ENCODE measurements at places on chromosomes 5 and 9. TPM values are rescaled to one million over a fixed set of nuclear protein-coding genes. Genes with fewer than 3 reads are reported as not detected.

GRCh38 chr5:125194883-125195282 is 448.4 kb upstream of the ZNF608 start:
- H3K36me3 ChIP-seq = no peaks in the 10 kb centered on the region
- H3K4me3 ChIP-seq = no peak overlapping the region
- no peaks in the 10 kb centered on the region for H3K27me3 ChIP-seq
- H3K4me1 ChIP-seq = no peaks in the 10 kb centered on the region

- H3K36me3 ChIP-seq = no peaks in the 10 kb centered on the region
- DNase-seq = no peak
- no peaks in the 10 kb centered on the region for H3K27me3 ChIP-seq
- no peak overlapping the region for H3K4me3 ChIP-seq
Measured at GRCh38 chr5:143225511-143225910, 178.0 kb downstream of the NR3C1 start.

DNA sequence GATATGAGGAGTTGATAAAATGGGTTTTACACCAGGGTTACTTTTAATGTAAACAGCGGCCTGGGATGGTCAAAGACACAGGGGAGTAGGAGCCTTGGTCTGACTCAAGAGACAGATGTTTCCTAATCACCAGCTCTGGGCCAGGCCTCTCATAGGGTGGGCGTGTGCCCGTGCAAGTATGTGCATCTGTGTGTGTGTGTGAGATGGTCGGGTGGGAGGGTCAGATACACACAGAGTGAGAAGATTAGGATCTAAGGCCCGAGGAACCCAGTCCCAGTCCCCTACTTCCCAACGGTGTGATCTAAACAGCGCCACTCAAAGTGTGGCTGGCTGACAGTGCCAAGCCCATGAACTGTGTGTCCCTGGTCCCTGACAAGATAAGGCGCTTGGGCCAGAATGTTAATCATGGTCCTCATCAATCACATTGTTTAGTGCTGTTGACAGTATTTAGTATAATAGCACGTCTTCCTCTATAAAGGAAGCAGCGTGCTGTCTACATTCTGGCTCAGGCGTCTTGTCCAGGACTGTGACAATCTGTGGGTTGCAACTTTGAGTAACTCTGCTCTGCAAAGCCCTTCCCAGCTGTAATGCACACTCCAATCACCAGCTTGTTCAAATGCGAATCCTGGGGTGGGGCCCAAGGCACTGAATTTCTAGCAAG is 173.7 kb downstream of the DAB2IP start:
- H3K27ac ChIP-seq = no peak overlapping the region
- H3K36me3 ChIP-seq = no peaks in the 10 kb centered on the region
- no peaks in the 10 kb centered on the region for H3K27me3 ChIP-seq
- no peak for DNase-seq

DNA sequence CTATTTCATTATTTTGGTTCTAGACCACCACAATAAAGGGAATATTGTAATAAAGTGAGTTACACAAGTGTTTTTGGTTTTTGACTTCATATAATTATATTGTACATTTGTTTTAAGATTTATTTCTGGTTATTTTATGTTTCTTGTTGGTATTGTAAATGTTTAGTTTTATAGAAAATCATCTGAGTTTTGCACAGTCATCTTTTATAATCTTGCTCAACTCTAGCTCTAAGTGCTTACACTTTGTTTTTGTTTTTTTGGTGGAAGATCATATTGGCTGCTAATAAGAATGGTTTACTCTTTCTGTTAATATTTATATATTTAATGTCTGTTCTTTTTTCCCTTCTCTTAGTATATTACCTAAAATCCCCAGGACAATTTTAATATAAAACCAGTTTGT is 135.0 kb downstream of the CNTLN start:
- no peaks in the 10 kb centered on the region for H3K4me1 ChIP-seq
- no peaks in the 10 kb centered on the region for H3K27me3 ChIP-seq
- no peak for DNase-seq
- no peak overlapping the region for H3K27ac ChIP-seq

DNA sequence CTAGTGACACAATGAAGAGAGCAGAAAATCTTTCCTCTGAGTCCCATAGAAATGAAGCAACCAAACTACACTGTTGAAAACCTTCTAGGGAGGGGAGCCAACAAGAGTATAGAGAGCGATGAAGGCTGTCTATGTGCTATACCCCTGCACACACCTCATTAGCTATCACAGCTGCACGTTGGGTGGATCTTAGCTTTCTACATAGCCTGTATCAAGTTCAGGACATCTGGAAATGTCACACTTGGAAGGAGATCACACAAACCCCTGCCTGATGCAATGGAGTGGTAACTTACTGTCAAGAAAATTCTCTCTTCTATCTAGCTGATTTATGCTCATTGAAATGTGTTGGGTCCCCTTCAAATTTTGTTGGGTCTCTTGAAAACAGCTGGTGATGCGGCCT is 127.0 kb upstream of the NTRK2 start:
- no peak overlapping the region for H3K4me3 ChIP-seq
- no peak overlapping the region for H3K27ac ChIP-seq
- DNase-seq = no peak

DNA sequence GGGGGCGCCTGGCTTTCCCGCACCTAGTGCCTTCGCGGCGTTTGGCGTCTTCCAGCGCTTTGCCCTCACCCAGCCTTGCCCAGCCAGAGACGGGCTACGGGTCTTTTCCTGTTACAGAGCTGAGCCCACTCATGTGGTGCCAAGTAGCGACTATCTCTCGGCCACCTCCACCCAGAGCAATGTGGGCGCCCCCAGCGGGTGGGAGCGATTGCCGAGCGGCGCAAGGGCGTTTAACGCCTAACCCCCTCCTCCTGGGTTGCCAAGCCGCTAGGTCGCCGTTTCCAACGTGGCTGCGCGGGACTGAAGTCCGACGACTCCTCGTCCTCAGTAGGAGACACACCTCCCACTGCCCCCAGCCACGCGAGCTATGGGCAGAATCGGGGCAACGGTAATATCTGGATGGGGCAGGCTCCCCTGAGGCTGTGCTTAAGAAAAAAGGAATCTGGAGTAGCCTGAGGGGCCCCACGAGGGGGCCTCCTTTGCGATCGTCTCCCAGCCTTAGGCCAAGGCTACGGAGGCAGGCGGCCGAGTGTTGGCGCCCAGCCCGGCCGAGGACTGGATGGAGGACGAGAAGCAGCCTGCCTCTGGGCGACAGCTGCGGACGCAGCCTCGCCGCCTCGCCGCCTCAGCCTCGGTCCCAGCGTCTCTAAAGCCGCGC is 5.8 kb downstream of the TLX3 start:
- H3K36me3 ChIP-seq = no peaks in the 10 kb centered on the region
- DNase-seq = no peak
- H3K4me1 ChIP-seq = no peaks in the 10 kb centered on the region
- H3K4me3 ChIP-seq = no peak overlapping the region

DNA sequence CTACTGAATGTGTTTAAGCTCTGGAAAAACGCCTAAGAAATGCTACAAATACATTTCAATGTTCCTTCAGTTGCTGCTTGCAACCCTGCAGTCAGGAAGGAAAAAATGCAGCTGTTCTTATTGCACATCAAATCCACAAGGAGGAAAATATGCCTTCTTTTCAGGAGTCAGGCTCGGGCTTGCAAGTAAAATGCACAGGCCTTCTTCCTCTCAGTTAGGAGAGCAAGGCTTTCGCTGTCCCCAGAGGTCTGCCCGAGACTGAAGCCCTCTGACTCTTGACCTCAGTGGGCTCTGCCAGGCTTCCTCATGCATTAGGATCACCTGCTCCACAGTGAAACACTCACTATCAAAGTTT is 899 bp upstream of the SHC3 start:
- DNase-seq = no peak
- H3K27ac ChIP-seq = peak overlapping the region; percentile 71
- no peaks in the 10 kb centered on the region for H3K36me3 ChIP-seq
- H3K4me3 ChIP-seq = peak overlapping the region; percentile 45

DNA sequence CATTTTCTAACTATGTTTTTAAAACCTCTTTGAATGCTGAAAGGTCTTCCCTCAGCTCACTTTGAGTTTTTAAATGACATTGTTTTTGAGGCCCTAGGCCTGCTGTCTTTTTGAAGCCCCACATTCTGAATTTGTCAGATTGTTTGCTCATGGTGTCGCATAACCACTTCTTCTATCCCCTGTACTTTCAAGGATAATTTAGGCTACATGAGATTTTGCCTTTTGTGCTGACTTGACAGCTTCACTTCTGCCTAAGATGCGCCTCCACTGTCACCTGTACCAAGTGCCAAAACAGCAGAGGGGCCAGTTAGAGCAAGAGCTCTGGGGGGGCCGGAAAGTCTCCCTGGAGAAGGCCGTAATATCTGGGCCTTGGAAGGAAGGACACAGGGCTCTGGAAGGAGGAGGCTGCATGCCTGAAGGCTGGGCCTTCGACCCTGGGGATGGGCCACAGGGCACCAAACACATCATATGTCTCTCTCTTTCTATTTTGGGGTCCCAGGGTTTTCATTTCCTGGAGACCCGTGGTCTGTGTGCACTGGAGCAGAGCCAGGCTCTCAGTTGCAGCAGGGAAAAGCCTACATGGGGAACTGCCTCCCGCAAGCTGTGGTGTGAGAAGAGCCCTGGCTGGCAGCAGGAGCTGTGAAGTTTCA is 49.1 kb downstream of the NDST1 start:
- H3K27ac ChIP-seq = no peak overlapping the region
- H3K4me1 ChIP-seq = no peaks in the 10 kb centered on the region
- no peaks in the 10 kb centered on the region for H3K27me3 ChIP-seq

DNA sequence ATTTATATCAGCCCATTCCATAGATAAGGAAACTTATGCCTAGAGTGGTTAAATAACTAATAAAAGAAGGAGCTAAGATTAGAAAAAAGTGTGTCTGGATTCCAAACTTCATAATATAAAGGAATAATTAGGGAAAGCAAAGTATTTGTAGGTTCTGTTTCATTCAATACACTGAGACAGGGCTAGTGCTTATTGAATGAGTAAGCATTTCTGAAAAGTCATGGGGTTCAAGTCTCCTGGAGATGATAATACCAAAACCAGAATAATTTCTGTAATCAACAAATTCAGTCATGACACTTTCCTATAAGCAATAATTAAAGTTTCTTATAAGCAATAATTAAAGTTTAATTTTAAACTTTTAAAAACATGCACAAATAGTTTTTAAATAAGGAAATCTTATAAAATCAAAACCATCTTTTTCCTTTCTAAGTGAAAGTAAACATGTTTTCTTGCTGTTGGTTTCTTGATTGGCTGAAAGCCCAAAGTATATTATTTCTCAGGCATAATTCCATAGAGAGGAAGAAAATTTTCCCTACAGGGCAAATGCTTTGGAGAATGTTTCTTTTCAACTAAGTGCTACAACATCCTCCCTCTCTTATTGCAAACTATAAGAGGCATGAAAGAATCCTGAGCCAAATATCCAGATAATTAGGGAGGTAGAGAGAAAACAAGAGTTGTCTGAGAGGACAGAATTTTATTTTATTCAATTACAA is 510.2 kb downstream of the PRELID2 start:
- DNase-seq = no peak
- H3K36me3 ChIP-seq = no peaks in the 10 kb centered on the region
- no peaks in the 10 kb centered on the region for H3K4me1 ChIP-seq
- no peak overlapping the region for H3K27ac ChIP-seq
- no peaks in the 10 kb centered on the region for H3K27me3 ChIP-seq
- H3K4me3 ChIP-seq = no peak overlapping the region

- no peaks in the 10 kb centered on the region for H3K4me1 ChIP-seq
- H3K36me3 ChIP-seq = no peaks in the 10 kb centered on the region
- no peak overlapping the region for H3K27ac ChIP-seq
- no peaks in the 10 kb centered on the region for H3K27me3 ChIP-seq
- no peak for DNase-seq
Measured at GRCh38 chr5:8062521-8062920, 193.6 kb downstream of the MTRR start.

GRCh38 chr5:140548791-140549190 is 1.3 kb downstream of the EIF4EBP3 start:
- peaks cover 33% of the 10 kb centered on the region for H3K4me1 ChIP-seq
- H3K4me3 ChIP-seq = no peak overlapping the region
- H3K36me3 ChIP-seq = peaks cover 25% of the 10 kb centered on the region
- DNase-seq = no peak
- no peaks in the 10 kb centered on the region for H3K27me3 ChIP-seq

DNA sequence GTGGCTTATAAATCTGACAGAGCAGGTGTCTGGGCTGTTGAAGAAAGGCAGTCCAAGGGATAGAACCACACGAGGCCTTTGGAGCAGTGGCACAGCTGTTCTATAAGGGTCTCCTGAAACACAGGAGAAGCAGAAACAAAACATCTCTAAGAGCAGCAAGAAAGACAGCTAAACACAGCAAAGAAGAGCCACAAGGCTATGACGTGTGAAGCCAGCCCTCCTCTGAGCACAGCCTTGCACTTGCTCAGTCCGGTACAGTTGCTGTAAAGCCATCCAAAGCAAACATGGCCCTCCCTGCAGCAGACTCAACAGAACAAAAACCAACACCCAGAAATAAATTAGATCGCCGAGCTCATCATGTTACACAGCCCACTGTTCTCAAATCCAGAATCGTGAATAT is 2.6 kb upstream of the GZMK start:
- DNase-seq = no peak
- H3K4me3 ChIP-seq = no peak overlapping the region
- no peak overlapping the region for H3K27ac ChIP-seq
- no peaks in the 10 kb centered on the region for H3K27me3 ChIP-seq

- DNase-seq = no peak
- no peaks in the 10 kb centered on the region for H3K36me3 ChIP-seq
- H3K4me3 ChIP-seq = no peak overlapping the region
- H3K27ac ChIP-seq = no peak overlapping the region
Measured at GRCh38 chr5:77374686-77375085, 117.4 kb downstream of the WDR41 start.

GRCh38 chr9:113800276-113800675 is 75.8 kb upstream of the ZNF618 start:
- no peaks in the 10 kb centered on the region for H3K27me3 ChIP-seq
- no peak overlapping the region for H3K27ac ChIP-seq
- no peak for DNase-seq
- H3K4me1 ChIP-seq = no peaks in the 10 kb centered on the region
- H3K36me3 ChIP-seq = no peaks in the 10 kb centered on the region

DNA sequence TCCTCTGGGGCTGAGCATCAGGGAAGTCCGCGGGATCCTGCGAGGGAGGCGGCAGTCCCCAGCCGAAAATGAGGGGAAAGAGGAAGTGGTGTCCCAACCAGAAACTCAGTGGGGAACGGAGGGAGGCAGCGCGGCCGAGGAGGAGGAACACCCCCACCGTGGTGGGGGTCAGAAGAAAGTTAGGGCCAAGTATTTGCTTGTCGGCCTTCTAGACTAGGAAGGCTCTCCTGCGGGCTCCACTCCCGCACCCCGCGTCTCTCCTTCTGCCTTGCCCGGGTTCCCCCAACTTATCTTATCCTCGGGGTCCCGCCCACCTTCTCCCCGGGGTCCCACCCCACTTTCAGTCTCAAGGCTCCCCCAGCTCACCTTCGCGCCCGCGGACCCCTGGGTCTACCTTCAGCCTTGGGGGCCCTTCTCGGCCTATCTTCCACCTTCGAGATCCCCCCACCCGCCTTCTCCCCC is 557 bp upstream of the PHF2 start:
- peak overlapping the region; percentile 82 for H3K4me3 ChIP-seq
- peak; percentile 65 for DNase-seq
- H3K36me3 ChIP-seq = no peaks in the 10 kb centered on the region
- no peaks in the 10 kb centered on the region for H3K4me1 ChIP-seq
- peak overlapping the region; percentile 86 for H3K27ac ChIP-seq
- H3K27me3 ChIP-seq = no peaks in the 10 kb centered on the region

NIPBL gene
- 19.6 TPM for total RNA-seq

CDH10 gene
- total RNA-seq = not detected

HAPLN1 gene
- not detected for total RNA-seq

INSL6 gene
- not detected for total RNA-seq

LCN15 gene
- total RNA-seq = not detected

AQP7 gene
- 18.2 TPM for total RNA-seq
